ENCODE measurements at places on chromosomes 11 and 22. TPM values are rescaled to one million over a fixed set of nuclear protein-coding genes. Genes with fewer than 3 reads are reported as not detected.

DNA sequence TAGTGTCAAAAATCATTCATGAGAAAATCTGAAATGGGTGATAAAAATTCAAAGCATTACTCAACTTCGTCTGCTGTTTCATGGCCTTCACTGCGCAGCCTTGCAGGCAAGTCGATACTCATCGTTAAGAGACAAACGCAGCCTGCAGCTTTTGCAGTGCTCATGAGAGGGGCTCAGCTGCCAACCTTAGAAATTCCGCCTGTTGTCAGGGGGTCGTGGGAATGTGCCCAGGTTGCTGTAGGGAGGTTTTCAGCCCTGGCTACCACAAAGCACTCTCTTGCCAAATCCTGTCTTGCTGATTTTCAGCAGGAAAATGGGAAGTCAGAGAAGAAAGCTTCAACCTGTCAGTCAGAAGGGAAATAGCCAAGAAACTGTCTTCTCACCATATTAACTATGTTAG is 25.4 kb upstream of the GRAMD1B start:
- H3K4me1 ChIP-seq, result no peaks in the 10 kb centered on the region
- H3K36me3 ChIP-seq, result no peaks in the 10 kb centered on the region
- H3K27ac ChIP-seq, result no peak overlapping the region

GRCh38 chr11:92552942-92553341 is 328.3 kb downstream of the FAT3 start:
- H3K27me3 ChIP-seq, result no peaks in the 10 kb centered on the region
- no peaks in the 10 kb centered on the region for H3K36me3 ChIP-seq
- peak; percentile 31 for DNase-seq

- no peaks in the 10 kb centered on the region for H3K27me3 ChIP-seq
- DNase-seq, result peak; percentile 18
- no peak overlapping the region for H3K4me3 ChIP-seq
- H3K4me1 ChIP-seq, result no peaks in the 10 kb centered on the region
Measured at GRCh38 chr11:78100676-78101472, 21.2 kb upstream of the NDUFC2 start.

GRCh38 chr22:31036671-31037550 is 44.2 kb upstream of the SMTN start:
- H3K27ac ChIP-seq, result peak overlapping the region; percentile 44
- H3K36me3 ChIP-seq, result no peaks in the 10 kb centered on the region
- peak overlapping the region; percentile 25 for H3K4me3 ChIP-seq
- no peaks in the 10 kb centered on the region for H3K27me3 ChIP-seq
- peak; percentile 33 for DNase-seq

The CTSW gene
- total RNA-seq, result not detected

DNA sequence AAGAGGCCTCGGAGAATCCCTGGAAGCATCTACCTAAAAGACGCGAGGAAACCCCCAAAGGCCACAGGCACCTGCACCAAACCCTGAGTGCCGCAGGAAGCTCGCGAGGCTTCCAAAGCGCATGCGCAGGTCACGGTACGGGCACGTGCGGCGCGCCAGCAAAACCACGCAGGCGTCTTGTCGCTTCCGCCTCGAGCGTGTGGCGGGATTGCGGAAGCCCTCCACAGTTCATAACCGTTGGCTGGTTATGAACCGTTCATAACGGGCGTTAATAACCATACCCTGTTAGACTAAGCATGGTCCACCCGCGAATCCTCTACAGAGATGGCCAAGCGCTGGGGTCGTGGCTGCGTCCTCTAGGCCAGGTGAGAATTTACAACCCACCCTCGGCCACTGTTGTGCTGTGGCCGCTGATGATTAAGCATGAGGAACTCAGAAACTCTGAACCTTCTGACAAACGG is 46.4 kb downstream of the MORC2 start:
- H3K27me3 ChIP-seq, result no peaks in the 10 kb centered on the region
- no peaks in the 10 kb centered on the region for H3K4me1 ChIP-seq
- no peak overlapping the region for H3K4me3 ChIP-seq
- peaks cover 7% of the 10 kb centered on the region for H3K36me3 ChIP-seq
- DNase-seq, result peak; percentile 25

Measured in fibroblast of lung (primary cell).